ENCODE measurements at places on chromosomes 4 and X. TPM values are rescaled to one million over a fixed set of nuclear protein-coding genes. Genes with fewer than 3 reads are reported as not detected.

DNA sequence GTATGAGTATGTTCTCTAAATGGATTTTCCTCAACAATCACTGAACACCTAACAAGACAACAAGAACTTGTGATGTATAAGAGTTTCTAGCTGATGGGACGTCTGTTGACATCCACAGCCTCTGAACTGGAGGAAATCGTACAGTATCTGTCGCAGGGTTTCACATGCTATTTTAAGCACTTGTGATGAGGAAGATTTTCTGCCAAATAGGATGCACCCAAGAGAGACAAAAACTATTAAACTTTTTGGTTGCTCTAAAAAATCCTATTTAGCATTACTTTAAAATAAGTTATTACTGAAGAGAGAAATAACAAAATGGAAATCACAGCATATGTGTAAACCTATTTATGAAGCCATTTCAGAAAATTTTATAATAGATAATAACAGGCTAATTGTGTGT is 356.1 kb upstream of the SLC7A11 start:
- no peak for DNase-seq

DNA sequence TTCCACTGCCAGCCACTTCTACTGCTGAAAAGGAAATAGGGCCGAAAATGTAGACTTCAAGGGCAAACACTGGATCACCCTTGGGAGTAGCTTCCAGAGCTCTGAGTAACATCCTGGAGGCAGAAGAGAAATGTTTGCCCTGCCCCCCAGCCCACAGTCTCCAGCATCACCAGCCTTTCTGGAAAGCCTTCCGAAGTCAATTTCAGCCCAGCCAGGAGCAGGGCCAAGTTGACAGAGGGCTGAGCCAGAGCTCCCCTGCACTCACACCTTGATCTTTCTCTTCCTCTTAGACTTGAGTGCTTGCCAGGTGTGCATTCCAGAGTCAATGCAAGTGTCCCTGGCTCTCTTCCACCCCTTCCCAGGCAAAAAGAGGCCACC is 35.2 kb downstream of the SLC25A5 start:
- DNase-seq, result no peak

The P2RY8 gene
- 2.2 TPM for total RNA-seq

GRCh38 chr4:172657081-172657480 is 511.5 kb upstream of the GALNT7 start:
- DNase-seq, result no peak

- DNase-seq, result no peak
These were observed 23.0 kb upstream of the N4BP2 start for GRCh38 chr4:40033613-40034012.

DNA sequence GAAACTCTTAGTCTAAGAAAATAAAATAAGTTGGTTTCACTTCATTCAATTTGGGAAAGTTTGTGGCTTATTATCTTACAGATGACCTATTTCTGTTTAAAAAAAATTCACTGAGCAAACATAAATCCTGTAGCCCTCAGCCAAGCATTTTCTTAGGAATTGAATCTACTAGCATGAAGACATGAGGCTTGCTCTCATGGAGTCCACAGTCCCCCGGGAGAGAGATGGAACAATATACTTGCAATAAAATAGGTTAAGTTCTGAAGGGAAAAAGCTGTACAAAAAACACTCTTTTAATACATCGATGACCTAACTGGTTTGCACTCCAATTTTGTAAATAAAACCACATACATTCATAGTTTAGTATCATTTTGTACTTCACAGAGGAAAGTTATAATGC is 642.6 kb upstream of the FAM241A start:
- no peak for DNase-seq

- no peak for DNase-seq
These were observed 20.4 kb downstream of the PIN4 start for GRCh38 chrX:72201836-72202536.

DNA sequence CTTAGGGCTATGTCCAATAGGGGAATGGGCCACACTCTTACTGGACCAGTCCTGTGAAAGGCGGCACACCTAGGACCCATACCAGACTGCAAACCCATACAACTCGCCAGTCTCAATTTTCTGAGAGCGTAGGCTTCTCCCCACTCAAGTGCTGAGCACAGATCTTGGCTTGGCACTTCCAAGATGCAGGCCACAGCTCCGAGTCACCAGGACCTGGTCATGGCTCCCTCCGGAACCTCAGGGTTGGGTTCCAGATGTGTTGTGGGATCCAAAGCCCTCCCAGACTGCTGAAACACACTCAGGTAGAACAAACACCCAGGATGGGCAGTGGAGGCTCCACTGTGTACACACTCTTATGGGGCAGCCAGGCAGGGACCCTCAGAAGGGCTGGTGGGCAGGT is 103.3 kb downstream of the TMEM144 start:
- no peak for DNase-seq

The MAGEA4 gene
- total RNA-seq, result not detected

All from esophagus muscularis mucosa (tissue), 4 donors.